NCI-H526 (cell line): ENCODE measurements at places on chromosomes 6 and 20.
A peak's percentile ranks its signal among the peaks of the same experiment; 100 is the strongest.

DNA sequence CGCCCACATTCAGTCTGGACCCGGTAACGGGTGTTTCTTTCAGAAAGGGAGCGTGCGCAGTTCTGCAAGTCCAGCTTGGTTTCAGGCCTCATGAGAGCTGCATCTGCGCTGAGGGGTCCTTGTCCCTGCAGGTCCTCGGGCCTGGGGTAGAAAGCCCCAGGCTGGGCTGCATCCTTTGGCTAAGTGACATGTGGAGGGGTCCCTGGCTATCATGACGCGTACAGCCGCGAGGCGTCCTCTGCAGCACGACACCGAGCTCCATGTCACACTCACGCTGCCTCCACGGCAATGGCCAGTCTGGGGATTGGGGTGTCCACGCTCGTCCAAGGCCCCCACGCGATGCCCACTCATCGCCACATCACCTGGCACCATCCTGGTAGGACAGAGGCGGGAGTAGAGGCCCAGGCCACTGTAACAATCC lies 1.7 kb upstream of the KIF25 start:
- DNase-seq = no peak

DNA sequence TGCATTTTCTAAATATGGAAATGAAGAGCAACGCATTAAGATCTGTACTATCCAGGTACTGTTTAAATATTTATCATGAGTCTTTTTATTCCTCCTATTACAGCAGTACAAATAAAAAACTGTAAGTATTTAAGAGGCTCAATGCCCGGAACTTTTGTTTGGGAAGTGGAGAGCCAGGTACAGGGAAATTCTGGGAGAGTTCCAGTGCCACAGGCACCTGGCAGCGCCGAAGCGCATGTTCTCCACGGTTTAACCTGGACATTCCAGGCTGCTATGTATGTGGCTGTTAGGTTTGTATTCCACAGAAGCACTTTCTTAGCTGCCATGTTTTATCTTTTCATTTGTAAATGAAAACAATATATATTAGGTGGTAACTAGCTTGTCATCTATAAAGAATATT lies 81.7 kb downstream of the PREP start:
- DNase-seq = no peak

DNA sequence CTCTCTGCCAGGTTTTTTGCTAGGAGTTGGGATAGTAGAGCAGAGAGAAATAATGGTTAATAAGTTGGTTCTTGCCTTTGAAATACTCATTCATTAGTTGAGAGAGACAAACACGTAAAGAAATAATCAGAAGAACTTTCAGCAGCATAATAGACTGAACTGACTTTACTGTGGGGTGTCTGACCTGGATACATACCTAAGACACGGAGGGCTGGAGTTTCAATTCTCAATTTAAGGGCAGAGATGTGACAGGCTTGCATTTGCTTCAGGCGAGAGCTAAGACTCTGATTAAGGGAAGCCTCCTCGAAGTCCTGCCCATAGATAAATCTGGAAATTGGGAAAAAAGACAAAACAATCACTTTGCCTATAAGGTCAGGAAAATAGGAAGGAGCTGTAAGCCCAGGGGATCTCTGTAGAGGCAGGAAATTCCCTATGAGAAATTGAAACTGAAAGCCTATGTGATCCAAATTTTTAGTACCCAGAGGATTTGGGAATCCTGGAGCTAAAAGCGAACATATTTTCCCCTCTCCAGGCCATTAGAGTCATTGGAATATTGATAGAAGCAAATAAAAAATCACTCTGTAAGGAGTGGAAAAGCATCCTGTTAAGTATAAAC lies 276.8 kb downstream of the PHACTR1 start:
- DNase-seq = no peak

GRCh38 chr20:33650753-33651561 lies 11.2 kb upstream of the C20orf144 start:
- peak; percentile 48 for DNase-seq

GRCh38 chr20:62352402-62353288 lies 14.5 kb downstream of the LAMA5 start:
- no peak for DNase-seq

GRCh38 chr6:81237226-81237625 lies 515.3 kb downstream of the TENT5A start:
- no peak for DNase-seq
